ENCODE measurements at places on chromosomes 11 and 22.

- no peak for DNase-seq
Measured at GRCh38 chr11:45348729-45349128, 62.6 kb upstream of the SYT13 start.

DNA sequence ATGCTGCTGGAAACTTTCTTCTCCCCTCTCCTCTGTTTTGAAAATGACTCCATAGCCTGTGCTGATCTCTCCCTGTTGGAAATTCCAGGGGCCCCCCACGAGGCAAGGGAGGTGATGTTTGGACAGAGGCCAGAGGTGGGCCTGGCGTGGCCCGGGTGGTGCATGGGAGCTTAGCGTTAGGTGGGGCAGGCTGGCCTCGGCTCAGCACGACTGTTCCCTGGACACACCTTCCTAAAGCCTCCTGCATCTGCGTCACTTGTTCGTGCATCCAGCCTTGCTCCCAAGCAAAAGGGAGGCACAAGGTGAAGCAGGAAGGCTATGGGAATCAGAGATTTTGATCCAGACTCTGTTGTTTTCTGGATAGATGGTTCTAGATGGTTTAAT, 135.2 kb downstream of the CEP164 start:
- no peak for DNase-seq

GRCh38 chr11:250740-251299, 14.0 kb downstream of the PSMD13 start:
- DNase-seq: peak; percentile 75

- peak; percentile 21 for DNase-seq
Measured at GRCh38 chr11:108693852-108694251, 29.0 kb downstream of the DDX10 start.

- peak; percentile 5 for DNase-seq
Measured at GRCh38 chr11:56950510-56950909, 38.2 kb upstream of the OR5AK2 start.

DNA sequence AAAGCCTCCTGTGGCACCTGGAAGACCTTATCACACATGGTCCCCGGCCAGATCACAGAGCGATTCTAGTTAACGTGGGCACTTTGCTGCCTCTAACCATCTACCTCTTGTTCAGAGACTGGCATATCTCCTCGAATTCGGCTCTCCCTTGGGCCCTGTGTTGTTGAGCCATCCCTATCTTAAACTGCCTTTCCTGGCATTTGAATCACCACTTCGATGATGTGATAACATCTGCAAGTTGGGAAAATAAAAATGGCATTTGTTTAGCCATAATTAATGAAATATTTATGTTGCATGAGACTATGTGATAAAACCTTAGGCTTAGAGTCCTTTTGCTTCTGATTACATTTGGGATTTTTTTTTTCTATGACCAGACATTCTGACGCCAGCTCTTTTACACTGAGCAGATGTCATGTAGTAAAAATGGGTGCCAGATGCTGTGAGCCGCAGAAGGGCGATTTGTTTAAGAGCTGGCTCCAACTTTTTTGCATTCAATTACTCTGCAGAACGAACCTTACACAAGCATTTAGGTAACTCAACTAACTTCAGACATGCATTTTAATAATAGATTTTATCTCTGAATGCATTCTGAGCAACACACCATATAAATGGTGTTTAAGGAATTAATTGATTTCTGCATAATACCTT, 58.5 kb upstream of the PARVA start:
- peak; percentile 33 for DNase-seq

GRCh38 chr22:30830907-30831306, 136.2 kb downstream of the OSBP2 start:
- peak; percentile 94 for DNase-seq

- no peak for DNase-seq
Measured at GRCh38 chr22:25883482-25884033, 141.6 kb downstream of the MYO18B start.

GRCh38 chr11:64854534-64855502, 10.4 kb upstream of the CDC42BPG start:
- DNase-seq: peak; percentile 94

- no peak for DNase-seq
Measured at GRCh38 chr22:19368876-19369275, 62.7 kb downstream of the HIRA start.

- DNase-seq: no peak
Measured at GRCh38 chr11:76355172-76355571, 25.8 kb downstream of the THAP12 start.

DNA sequence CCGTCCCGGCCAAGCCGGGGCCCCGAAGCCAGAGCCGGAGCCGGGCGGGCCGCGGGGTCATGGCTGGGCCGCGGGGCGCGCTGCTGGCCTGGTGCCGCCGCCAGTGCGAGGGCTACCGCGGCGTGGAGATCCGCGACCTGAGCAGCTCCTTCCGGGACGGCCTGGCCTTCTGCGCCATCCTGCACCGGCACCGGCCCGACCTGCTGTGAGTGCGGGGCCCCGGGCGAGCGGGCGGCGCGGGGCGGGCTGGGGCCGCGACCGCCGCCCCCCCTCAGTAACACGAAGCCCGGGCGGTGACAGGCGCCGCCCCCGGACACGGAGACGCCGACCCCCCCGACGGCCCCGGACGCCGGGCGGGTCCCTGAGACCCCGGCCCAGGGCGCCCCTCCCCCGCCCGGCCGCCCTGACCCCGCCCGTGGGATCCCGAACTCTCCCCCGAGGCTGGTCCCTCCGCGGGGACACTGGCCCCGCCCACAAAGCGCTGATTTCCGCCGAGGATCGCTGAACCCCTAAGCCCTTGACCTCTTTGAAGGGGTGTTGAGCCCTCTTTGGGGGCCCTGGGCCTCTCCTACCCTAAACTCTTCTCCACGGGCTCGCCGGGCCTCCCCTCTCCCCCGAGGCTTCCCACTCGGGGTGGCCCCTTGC, 389 bp downstream of the MICALL1 start:
- DNase-seq: no peak

GRCh38 chr11:31096191-31096805, 273.2 kb downstream of the DCDC1 start:
- DNase-seq: no peak

DNA sequence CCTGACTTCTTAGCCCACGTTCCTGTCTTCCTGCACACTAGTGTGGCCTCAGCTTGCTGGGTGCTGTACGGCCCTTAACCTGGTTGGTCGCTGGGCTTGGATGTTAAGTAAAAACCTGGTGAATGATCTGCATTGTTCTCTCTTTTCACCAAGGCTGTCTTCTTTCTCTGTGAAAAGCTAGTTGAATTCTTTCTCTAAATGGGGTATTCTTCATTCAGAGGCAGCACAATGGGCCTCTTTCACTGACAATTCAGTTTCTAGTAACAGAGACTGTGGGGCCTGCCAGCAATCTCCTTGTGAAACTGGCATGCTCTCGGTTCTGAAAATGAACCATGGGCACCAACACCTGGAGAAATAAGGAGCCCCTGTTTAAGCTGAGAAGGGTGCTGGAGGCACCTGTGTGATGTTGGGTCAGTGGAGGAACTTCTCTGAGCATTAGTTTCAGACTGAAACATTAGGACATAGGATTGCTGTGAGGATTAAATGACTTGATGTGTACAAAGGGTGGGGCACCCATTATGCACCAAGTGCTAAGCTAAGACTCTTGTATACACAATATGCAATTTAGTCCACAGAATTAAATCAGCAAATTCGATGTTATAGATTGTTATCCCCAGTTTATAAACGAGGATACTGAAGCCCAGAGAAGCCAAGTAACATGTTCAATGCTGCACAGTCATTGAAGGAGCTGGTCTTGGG, 33.1 kb upstream of the ELF5 start:
- DNase-seq: no peak

GRCh38 chr11:19844806-19845205, 132.2 kb downstream of the NAV2 start:
- DNase-seq: no peak

DNA sequence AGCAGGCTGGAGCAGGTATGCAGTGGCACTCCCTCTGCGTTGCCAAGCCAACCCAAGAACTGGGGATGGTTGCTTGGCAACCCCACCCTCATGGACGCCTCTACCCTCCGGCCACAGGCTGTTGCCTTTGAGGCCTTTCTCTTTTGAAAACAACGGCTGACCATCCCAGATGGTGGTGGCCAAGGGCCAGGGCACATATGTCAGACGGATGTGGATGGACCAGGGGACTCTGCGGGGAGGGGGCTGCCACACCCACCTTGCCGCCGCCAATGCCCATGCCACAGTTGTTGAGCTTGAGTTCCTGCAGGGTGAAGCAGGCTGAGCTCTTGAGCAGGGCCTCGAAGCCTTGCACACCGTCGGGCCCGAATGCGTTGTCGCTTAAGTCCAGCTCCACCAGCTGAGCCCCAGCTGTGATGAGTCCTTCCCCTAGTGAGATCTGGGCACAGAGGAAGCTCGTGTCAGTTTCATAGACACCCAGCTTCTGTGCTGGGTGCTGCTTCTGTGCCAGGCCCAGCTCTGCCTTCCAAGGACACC, 21.5 kb downstream of the RANGAP1 start:
- DNase-seq: no peak

DNA sequence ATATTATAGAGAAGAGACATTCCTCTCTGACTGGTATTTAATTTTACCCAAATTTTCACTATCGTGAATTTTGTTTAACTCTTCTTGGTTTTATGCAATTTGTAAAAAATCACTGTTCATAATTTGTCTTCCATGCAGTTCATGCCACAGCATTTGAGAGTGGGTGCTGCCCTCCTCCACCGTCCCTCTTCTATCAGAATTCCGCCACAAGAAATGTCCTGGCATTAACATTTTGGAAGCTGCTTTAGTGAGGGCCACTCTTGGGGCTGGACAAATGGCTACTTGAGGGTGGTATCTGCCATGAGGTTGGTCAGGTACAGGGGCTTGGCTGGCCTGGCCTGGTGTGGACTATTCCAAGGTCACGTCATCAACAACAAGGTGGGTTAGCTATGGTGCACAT, 68.3 kb upstream of the CLDN5 start:
- no peak for DNase-seq

DNA sequence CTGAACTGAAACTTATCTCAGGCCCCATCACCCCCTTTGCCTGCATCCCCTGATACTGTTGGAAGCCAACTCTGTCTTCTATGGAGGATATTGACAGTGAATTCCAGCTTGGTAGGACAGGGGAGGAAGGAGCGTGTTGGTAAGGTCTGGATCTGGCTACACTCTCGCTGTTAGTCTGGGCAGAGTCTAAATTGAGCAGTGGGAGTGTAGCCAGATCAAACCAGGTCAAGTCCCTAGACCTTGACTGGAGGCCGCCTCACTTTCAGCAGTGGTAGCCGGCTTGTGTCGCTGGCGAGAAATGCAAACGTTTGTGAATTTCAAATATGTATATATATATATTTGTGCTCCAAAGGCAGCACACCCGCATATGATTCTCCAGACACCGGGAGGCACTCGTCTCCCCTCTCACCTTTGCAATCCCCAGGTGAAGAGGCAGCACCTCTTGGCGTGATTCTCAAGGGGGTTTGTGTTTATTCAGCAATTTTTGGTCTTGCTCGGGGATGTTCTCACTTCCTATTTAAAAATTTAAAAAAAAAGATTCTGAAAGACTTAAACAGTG, 26.7 kb downstream of the DHCR7 start:
- no peak for DNase-seq

GRCh38 chr11:23875176-23875850, 621.5 kb upstream of the LUZP2 start:
- no peak for DNase-seq

DNA sequence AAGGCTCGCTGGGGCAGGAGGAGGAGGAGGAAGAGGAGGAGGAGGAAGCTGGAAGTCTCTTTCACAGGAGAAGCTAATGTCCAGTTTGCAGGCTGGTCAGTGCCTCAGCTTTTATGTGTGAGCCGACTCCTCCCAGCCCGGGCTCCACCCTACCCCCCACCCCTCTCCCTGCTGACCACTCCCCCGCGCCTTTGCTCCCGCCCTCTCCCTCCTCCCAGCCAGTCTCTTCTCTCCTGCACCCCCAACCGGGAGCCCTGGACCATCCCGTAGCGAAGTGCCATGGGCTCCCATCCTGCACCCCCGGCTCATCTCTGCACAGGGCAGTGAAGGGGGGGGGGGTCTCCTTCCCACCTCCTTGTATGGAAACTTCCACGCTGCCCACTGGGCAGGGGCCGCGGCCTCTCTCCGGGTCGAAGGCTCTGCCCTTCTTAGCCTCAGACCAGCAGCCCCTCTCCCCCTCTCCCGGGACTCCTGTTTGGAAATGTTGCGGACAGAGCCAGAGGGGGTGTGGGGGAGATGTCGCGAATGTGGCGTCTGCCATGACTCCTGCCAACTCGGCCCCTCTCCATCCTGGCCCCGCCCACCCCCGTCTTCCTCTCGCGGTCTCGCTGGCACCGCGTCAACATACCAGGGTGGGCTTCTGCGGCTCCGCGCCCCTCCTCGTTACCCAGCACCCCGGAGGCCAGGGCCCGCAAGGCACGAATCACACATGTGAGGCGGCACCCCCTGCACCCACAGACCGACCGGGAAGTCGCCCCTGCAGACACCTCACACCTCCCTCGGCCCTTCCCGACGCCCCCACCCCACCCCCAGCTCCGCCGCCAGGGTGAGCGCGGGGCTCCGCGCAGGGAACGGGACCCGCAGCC, 1.8 kb downstream of the IGF2 start:
- DNase-seq: peak; percentile 89

DNA sequence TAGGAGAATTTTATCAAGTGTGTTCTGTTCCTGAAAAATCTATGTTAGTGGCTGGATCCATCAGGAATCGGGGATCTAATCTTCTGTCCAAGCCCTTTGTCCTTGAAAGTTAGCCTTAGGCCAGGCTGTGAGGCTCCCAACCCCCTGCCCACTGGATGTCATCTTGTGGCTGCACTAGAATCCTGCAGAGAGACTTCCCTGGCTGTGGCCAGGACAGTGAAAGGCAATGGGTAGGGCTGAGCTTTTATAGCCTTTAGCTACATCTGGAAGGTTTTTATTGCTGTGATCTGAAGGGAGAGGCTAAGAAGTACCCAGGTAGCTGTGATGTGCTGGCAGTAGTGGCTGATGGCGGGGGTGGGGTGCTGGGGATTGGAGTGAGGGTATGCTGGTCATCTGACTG, 2.1 kb downstream of the OAF start:
- no peak for DNase-seq

DNA sequence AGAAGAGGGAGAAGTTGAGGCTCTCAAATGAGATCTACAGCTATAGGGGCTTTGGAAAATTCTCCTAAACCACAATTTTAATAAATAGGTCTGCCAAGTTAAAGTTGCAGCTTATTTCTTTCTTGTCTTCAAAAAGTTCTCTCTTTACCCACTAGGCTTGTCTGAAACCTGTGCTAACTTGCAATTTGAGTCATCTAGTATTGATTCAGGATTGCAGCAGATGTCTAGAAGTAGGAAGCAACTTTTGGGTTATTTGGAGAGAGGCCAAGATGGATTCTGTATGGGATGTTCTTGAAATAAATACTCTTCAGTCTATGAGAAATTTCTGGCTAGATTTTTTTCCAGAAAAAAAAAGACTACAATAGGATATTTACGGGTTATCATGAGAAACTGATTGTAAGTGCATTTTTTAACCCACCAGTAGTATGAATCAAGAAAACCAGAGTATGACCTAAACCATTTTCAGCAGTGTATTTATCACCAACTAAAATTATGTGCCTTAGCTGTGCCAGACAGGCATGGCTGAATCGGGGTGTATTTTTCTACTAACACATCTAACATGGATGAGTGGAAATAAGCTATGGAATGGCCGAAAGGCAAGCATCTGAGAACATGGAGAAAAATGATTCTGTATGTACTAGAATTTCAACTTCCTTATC, 4.9 kb upstream of the RAB38 start:
- no peak for DNase-seq

Data from astrocyte of the hippocampus (primary cell).